ENCODE measurements at places on chromosomes 7 and 10. TPM values are rescaled to one million over a fixed set of nuclear protein-coding genes. Genes with fewer than 3 reads are reported as not detected.

DNA sequence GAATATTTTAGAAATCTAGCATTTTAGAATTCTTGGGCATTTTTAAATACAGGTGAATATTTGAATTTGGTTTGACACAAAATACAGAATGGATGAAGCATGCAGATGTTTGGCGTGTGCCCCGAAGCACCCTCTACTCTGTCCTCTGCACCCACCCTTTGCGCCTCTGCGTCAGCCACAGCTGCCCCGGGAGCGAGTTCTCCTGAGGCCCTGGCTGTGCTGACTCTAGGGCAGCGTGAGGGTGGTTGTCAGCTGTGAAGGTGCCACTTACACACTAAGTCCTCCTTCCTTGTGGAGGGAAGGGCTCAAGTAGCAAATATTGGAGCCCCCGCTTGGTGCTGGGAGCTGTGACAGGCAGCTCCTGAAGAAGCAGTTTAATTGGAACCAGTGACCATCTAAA lies 48.4 kb downstream of the DAGLB start:
- DNase-seq = no peak

DNA sequence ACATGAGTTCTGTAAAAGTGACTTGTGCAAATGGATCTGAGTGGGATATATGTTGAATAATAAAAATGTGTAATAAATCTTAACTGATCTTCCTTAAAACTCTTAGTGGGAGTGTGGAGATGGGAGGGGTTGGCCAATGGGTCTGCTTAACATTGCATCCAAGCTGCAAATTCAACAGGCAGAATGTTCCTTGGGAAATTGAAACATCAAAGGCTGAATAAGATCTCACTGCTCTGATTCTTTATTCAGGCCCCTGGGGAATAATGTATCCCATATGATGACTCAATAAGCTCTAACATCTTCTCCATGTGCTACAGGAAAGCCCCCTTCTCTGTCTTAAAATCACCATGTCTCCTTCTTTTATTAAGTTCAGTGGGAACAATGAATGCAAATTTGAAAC lies 373.2 kb upstream of the PODXL start:
- no peak for DNase-seq

The FOXP2 gene
- polyA plus RNA-seq = 2.8 TPM

- no peak for DNase-seq
These were observed 520.6 kb downstream of the GALNT17 start for GRCh38 chr7:71652510-71652909.

The GPR85 gene
- not detected for polyA plus RNA-seq

Data from sigmoid colon (tissue), 7 donors.